Activated T-cell treated with anti-CD3 and anti-CD28 coated beads, Interleukin-2, amount 50 U/mL, for 4 hours (primary cell): ENCODE measurements at places on chromosomes 16 and 17.

- DNase-seq, result no peak
Observed at GRCh38 chr17:79667121-79667715, 56.4 kb upstream of the RBFOX3 start.

- no peak for DNase-seq
Observed at GRCh38 chr17:77225265-77225664, 84.5 kb downstream of the SEC14L1 start.

DNA sequence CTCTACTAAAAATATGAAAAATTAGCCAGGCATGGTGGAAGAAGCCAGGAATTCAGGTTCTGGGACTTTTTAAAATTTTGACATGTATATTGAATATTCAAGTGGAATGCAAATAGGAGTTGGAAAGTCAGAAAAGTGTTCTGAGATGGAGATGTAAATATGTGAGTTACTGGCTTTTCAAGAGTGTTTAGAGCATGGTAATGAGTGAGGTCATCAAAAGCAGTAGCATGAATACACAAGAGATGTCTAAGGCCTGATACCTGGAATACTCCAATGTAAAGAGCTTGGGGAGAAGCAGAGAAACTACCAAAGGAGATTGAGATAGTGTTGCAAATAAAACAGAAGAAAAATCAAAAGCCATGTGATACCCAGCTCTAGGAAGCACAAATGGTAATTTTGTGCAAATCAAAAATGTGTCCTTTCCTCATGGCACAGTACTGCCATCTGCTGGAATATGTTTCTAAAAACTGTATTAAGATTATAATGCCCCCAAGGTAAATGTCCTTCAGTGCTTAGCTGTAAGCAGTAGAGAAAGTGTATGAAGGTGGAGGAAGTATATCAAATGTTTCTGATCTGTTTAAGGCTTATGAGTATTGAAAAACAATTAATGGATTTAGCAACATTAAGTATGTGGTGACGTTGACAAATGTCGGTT, 908.4 kb downstream of the KCNJ18 start:
- no peak for DNase-seq

DNA sequence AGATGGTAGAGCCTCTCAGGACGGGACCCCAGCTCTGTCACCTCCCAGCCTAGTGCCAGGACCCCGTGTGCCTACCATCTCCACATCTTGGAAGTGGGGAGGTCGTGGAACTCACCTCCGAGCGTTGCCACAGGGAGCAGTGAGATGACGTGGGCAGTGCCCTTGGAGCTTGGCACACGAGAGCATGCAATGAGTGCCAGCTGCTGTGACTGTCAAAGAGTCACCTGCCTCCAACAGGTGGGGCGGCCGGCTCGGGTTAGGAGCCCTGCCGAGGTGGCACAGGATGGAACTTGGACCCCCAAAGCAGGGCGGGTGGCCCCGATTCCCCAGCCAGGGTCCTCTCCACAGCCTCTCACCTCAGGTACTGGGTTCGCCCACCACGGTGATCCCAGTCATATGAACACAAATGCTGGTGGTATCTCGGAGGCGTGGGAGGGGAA, 5.5 kb downstream of the VPS4A start:
- no peak for DNase-seq

GRCh38 chr16:63192980-63193379, 1156.7 kb upstream of the CDH8 start:
- DNase-seq, result no peak

DNA sequence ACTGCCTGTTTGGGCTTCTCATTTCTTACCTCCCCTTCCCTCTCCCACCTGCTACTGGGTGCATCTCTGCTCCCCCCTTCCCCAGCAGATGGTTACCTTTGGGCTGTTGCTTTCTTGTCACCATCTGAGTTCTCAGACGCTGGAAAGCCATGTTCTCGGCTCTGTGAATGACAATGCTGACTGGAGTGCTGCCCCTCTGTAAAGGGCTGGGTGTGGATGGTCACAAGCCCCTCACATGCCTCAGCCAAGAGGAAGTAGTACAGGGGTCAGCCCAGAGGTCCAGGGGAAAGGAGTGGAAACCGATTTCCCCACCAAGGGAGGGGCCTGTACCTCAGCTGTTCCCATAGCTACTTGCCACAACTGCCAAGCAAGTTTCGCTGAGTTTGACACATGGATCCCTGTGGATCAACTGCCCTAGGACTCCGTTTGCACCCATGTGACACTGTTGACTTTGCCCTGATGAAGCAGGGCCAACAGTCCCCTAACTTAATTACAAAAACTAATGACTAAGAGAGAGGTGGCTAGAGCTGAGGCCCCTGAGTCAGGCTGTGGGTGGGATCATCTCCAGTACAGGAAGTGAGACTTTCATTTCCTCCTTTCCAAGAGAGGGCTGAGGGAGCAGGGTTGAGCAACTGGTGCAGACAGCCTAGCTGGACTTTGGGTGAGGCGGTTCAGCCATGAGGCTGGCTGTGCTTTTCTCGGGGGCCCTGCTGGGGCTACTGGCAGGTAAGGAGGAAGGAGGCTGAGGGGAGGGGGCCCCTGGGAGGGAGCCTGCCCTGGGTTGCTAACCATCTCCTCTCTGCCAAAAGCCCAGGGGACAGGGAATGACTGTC, at the start of gene CD68:
CD68 (plus strand) TSS at position 638 of the 833 bp plus-strand sequence; CDS start at position 678, 40 bp downstream.
- peak; percentile 63 for DNase-seq

- DNase-seq, result no peak
Observed at GRCh38 chr17:30519166-30519565, 42.0 kb downstream of the GOSR1 start.

GRCh38 chr16:1320658-1321240, 11.3 kb downstream of the UBE2I start:
- DNase-seq, result no peak

DNA sequence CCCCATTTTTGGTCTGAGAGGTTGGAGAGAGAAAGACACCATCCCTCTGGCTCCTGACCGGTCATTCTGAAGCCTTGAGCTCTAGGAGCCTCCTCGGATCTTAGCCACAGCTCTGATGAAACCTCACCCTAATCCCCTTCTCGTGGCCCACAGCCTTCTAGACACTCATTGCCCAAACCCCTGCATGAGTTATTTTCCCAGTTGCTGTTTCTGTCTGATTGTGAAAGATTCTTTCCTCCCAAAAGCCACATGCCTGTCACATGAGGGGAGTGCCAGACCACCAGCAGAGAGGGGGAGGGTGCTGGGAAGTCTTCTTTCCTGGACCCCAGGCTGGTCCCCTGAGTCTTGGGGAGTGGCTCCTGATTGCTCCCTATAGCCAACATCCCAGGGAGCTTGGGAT, 17.6 kb upstream of the ABR start:
- DNase-seq, result no peak

- DNase-seq, result no peak
Observed at GRCh38 chr16:17302620-17303019, 168.1 kb downstream of the XYLT1 start.

DNA sequence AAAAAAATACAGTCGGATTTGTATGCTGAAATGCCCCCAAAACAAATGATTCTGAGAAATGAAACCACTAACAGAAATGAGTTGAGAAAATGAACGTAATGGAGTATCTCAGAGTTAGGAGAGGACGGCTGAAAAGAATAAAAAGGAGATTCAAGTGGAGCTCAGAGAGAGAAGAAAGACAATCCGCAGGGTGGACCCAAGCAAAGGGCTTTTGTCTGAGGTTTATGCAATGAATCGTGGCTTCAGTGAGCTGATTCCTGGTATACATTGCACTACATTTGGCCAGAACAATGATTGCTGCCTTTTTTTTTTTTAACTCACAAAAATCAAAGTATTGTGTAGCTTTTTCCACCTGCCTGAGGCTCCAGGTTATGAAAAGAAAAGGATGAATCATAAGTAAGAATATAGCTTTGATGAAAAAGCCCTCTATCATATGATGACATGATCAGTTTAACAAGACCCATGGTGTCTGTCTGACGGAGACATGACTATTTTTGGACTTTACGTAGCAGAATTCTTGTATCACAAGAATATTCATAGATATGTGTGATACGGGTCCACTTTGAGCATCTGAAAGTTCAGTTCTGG, 4.4 kb upstream of the MED9 start:
- DNase-seq, result no peak

GRCh38 chr16:65548470-65548869, 426.6 kb upstream of the CDH11 start:
- no peak for DNase-seq

GRCh38 chr16:78505544-78506366, 406.3 kb downstream of the WWOX start:
- DNase-seq, result no peak

DNA sequence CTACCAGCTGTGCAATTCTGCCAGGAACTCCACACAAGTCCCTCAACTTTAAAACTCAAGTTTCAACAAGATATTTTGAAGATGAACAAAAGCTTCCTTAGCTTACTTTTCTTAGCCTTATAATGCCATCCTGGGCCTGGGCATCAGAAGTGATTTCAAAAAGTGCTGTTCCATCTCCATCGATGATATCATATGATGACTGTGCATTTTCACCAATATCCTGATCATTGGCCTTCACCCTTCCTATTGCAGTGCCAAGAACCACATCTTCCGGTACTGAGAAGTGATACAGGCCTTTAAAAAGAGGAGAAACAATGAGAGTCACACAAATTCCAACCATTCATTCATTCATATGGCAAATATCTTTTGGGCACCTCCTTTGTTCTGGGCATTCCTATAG, 215.4 kb downstream of the CDH8 start:
- no peak for DNase-seq

- DNase-seq, result no peak
Observed at GRCh38 chr16:81457326-81458133, 12.9 kb downstream of the CMIP start.

DNA sequence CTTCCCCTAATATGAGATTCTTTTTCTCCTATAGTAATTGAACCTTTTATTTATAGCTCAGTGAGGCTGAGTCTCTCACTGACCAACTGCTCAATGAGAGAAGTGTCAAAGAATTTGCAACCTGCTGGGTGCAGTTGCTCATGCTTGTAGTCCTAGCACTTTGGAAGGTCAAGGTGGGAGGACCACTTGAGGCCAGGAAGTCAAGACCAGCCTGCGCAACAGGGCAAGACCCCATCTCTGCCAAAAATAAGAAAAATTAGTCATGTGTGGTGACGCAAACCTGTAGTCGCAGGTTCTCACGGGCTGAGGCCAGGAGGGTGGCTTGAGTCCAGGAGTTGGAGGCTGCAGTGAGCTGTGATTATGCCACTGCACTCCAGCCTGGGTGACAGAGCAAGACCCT, 30.9 kb upstream of the CRYBA1 start:
- DNase-seq, result no peak

- DNase-seq, result no peak
Observed at GRCh38 chr16:77556201-77556873, 121.5 kb upstream of the ADAMTS18 start.

- DNase-seq, result no peak
Observed at GRCh38 chr16:62625326-62625725, 589.1 kb upstream of the CDH8 start.

- DNase-seq, result no peak
Observed at GRCh38 chr16:26988186-26988585, 78.5 kb upstream of the C16orf82 start.

DNA sequence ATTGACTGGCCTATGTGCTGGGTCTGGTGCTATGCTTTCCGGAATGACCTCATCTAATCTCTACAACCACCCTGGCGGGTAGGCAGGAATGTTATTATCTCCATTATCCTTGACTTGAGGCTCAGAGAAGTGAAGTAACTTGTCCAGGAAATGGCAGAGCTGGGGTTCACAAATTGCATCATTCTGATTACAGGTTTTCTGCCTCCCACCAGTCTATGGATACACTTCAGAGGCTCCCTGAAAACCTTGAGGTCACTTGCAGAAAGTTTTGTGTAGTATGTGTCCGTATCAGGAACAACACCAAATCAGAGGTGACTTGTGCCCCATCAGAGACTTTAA, 19.1 kb downstream of the NOD2 start:
- DNase-seq, result no peak

DNA sequence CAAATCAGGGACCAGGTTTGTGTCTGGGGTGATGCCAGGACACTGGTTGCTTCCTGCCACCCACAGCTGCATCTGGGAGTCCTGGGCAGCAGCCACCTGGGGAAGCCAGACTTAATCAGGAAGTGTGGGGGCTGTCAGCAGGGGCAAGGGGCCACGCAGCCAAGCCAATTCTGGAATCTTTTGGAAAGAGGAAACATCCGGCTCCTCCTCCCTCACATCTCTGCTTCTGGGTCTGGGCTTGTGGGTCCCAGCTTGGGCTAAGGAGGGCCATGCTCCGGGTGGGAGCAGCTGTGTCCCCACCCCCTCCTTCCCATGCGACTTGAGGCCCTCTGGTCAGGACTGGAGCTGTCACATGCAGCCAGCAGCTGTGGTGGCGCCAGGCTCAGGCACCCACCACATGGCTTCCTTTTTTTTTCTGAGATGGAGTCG, 37.0 kb upstream of the CCDC182 start:
- DNase-seq, result no peak

GRCh38 chr17:14794961-14795360, 470.2 kb downstream of the PMP22 start:
- DNase-seq, result no peak

DNA sequence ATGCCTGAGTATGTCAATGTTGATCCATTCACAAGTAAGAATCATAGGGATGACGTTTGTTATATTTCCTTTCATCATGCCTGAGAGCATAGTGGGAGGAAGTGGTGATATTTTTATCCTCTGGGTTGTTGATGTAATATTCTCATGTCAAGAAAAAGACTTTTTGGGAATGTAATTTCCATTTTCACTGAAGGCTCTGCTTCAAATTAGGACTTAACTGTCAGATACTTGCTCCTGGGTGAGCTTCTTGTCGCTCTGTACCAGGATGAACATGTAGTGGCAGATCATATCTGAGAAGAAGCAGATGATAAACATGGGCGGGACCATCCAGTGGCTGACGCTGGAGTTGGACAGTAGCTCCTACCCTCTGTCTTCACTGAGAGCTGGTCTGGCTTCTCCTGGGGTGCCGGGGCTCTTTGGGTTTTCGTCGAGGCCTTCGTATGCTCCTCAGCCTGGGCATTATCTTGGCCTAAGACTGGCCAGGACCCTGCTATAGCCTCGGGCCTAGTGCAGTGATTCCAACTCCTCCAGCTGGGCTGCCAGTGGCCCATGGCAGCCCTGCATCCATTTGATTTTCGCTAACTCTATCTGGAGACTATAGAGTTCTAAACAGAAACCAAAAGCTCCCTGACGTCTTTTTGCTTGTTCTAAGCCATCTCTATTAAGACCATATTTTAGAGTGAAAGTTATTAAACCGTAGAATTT, 19.7 kb downstream of the CYB5B start:
- no peak for DNase-seq

GRCh38 chr17:19336938-19337711, 25.4 kb downstream of the B9D1 start:
- DNase-seq, result no peak
